Kidney (tissue), 22 donors: ENCODE measurements at places on chromosomes 11 and 22.
A peak's percentile ranks its signal among the peaks of the same experiment; 100 is the strongest.

DNA sequence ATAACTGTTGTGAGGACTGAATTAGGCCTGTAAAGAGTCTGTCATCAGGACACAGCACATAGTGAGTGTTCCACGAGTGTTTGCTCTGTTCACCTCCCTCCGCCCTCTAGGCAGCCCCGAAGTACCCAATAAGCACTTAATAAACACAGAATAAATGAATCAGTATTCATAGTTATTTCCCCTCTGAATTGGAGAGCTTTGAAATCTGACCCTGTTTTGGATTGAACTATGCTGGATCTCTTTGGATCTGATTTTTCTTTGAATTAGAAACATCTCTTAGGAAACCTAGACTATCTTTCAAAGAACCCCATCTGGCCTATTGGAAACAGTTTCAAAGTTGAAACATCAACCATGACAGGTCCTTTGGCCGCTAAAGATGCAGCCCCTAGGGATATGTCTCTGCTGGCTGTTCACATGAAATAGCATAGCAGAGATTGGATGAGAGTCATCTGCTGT is 615.5 kb downstream of the NTM start:
- H3K4me3 ChIP-seq: no peak overlapping the region
- H3K27ac ChIP-seq: no peak overlapping the region
- no peaks in the 10 kb centered on the region for H3K4me1 ChIP-seq
- H3K36me3 ChIP-seq: no peaks in the 10 kb centered on the region
- H3K27me3 ChIP-seq: no peaks in the 10 kb centered on the region

- H3K4me1 ChIP-seq: peaks cover 37% of the 10 kb centered on the region
- no peaks in the 10 kb centered on the region for H3K27me3 ChIP-seq
- H3K4me3 ChIP-seq: no peak overlapping the region
- no peak overlapping the region for H3K27ac ChIP-seq
These were observed 86.4 kb upstream of the PICALM start for GRCh38 chr11:86155200-86155844.

GRCh38 chr11:33935005-33935404 is 43.1 kb upstream of the LMO2 start:
- DNase-seq: no peak
- H3K27me3 ChIP-seq: no peaks in the 10 kb centered on the region
- no peaks in the 10 kb centered on the region for H3K36me3 ChIP-seq

- no peak overlapping the region for H3K4me3 ChIP-seq
- peaks cover 19% of the 10 kb centered on the region for H3K4me1 ChIP-seq
- H3K27ac ChIP-seq: no peak overlapping the region
- H3K27me3 ChIP-seq: no peaks in the 10 kb centered on the region
- no peaks in the 10 kb centered on the region for H3K36me3 ChIP-seq
These were observed 42.7 kb downstream of the CELF1 start for GRCh38 chr11:47510209-47510608.

DNA sequence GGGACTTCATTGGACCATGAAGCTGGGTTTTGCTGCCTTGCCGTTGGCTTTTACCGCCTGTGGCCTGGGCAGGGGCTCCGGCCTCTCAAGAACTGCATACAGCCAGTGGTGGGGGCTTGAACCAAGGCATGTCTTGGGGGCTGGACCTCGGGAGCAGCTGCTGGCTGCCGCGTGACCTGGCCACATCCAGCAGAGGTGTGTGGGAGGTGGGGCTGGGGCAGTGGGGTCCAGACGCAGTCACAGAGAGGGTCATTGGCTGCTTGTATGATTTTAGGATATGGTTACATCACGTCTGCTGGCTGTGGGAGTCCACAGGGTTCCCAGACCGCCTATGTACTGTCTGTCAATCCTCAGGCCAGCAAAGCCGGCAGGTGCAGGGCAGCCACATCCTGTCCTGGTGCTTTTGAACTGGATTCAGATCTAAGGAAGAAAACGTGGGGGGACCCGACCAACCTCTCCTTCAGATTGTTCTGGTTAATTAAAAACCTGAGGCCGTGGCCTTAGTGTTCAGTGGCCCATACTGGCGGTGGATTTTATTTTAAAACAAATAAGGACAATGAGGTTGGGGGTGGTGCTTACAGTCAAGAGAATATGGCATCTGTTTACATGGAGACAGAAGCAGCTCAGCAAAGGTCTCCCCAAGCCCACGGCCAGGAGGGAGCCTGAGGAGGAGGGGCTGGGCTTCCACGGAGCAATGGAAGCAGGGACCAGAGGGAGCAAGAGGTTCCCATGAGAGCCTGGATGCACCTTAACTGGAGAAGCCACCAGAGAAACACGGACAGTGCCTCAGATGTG is 426.0 kb downstream of the TBC1D22A start:
- H3K27me3 ChIP-seq: no peaks in the 10 kb centered on the region
- no peaks in the 10 kb centered on the region for H3K36me3 ChIP-seq
- H3K27ac ChIP-seq: no peak overlapping the region
- H3K4me1 ChIP-seq: peaks cover 6% of the 10 kb centered on the region

DNA sequence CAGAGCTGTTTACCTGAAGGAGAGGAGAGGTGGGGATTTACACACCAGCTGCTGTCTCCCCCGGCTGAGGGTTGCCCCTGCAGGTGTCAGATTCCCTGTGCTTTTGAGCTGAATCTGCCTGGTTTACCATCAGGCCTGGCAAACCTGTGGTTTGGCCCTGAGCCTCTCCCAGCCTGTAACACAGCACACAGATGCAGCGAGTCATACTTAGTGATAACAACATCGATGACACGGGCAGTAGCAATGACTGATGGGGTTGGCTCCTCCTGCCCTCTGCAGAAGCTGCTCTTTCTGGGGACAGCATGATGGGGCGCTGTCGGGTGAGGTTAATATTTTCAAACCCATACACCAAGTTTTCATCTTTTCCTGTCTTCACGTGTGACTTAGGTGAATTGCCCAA is 380.0 kb upstream of the B3GAT1 start:
- H3K36me3 ChIP-seq: no peaks in the 10 kb centered on the region
- DNase-seq: peak; percentile 40
- H3K27me3 ChIP-seq: no peaks in the 10 kb centered on the region
- no peak overlapping the region for H3K4me3 ChIP-seq
- no peak overlapping the region for H3K27ac ChIP-seq
- no peaks in the 10 kb centered on the region for H3K4me1 ChIP-seq

DNA sequence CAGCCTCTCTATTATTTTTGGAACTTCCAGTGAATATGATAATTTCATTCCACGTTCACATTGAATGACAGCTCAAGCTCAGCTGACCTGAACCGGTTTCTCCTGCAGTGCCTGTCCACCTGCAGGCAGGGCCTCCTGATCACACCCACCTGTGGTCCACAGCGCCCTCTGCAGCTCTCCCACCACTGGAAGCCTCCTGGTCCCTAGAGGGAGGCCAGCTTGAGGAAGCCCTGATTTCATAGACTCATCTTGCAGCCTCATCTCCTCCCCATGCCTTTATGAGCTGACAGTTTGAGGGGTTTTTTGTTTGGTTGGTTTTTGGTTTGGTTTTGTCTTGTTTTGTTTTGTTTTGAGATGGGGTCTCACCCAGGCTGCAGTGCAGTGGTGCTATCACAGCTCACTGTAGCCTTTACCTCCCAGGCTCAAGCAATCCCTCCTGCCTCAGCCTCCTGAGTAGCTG is 29.9 kb upstream of the MALAT1 start:
- DNase-seq: peak; percentile 78
- no peak overlapping the region for H3K27ac ChIP-seq
- no peaks in the 10 kb centered on the region for H3K27me3 ChIP-seq
- H3K4me1 ChIP-seq: no peaks in the 10 kb centered on the region
- H3K4me3 ChIP-seq: no peak overlapping the region
- no peaks in the 10 kb centered on the region for H3K36me3 ChIP-seq

GRCh38 chr11:129815596-129816461 is at the start of gene TMEM45B:
TSS of gene TMEM45B (plus strand) at chr11:129815848. CDS start at chr11:129852483, 36,635 bp downstream.
- H3K4me1 ChIP-seq: no peaks in the 10 kb centered on the region
- H3K4me3 ChIP-seq: peak within 1 kb of the TSS; percentile 38
- H3K27ac ChIP-seq: peak within 1 kb of the TSS; percentile 67

DNA sequence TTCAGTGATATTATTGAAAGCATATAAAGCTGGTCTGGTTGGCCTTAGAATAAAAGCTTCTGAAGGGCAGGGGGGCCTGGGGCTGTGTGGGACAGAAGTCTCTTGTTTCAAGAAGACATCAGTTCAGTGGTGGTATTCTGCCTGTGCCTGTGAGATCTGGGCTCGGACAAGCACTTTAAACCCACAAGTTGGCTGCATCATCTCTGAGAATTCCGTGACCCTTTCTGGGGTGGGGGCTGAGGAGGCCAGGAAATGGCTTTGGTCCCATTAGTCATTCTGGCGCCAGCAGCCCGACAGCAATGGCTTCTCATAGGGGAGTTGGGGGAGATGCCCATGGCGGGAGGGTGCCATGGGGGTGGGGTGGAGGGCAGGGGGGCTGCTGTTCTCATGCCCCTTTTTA is 104.1 kb downstream of the PKNOX2 start:
- H3K27ac ChIP-seq: no peak overlapping the region
- H3K27me3 ChIP-seq: no peaks in the 10 kb centered on the region
- peak; percentile 37 for DNase-seq
- no peaks in the 10 kb centered on the region for H3K4me1 ChIP-seq
- no peak overlapping the region for H3K4me3 ChIP-seq

DNA sequence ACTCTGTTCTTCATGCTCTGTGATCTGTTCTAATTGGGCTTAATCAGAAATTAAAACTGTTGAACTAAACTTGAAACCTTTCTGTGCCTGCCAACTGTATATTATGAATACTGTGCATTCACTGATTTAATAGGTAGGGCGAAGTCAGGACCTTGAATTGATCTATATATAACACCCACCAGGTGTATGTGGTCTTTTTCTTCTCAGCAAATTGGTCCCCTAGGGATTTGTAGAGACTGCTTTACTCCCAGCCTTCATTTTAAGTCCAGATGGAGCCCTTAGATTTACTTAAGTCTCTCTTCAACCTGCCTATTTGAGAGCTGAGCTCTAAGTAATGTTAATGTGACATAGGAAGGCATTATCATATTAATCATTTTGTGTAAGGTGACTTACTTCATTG is 257.5 kb downstream of the TMEM135 start:
- no peak overlapping the region for H3K27ac ChIP-seq
- H3K27me3 ChIP-seq: no peaks in the 10 kb centered on the region

DNA sequence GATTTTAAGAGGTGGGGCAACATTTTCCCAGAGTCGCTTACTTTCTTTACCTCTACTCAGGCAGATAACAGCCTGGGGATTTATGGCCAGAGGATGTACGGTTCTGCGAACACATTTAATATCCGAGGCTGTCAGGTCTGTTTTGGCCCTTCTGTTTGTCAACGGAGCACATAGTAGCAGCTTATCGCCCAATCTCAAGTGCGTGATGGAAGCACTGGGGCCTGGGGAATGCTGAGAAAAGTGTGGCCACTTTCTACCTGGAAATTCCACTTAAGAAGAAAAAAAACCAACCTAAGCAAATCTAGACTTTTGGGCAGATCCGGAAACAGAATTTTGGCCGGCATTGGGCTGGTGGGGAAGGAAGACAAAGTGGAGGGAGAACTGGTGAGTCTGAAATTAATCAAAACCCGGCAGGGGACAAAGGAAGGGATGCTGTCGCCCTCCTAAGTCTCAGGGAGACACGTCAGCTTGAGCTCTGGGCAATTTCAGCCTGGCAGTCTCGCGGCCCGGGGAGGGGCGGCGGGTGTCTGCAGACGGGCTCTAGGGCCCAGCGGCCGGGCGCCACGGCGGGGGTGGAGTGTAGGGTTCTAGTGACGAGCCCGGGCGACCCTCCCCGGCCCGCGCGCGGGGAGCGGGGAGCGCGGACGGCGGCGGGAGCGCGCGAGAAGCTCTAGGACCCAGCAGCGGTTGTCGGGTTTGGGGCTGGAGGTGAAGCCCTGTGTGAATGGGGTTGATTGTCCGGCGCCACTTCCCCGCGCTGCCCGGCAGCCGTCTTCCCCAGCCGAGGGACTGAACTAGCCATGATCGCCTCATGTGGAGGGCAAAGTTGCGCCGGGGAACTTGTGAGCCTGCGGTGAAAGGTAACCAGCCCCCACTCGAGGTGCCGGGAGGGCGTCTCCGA is at the start of gene AMOTL1:
Gene AMOTL1, plus strand, starts transcription at position 656 of the 901 bp plus-strand sequence. Its CDS starts 156 bp downstream, at position 812.
- H3K4me1 ChIP-seq: no peaks in the 10 kb centered on the region
- H3K27me3 ChIP-seq: no peaks in the 10 kb centered on the region
- peak within 1 kb of the TSS; percentile 84 for H3K4me3 ChIP-seq
- peak within 1 kb of the TSS; percentile 85 for H3K27ac ChIP-seq
- DNase-seq: peak; percentile 97
- H3K36me3 ChIP-seq: no peaks in the 10 kb centered on the region

DNA sequence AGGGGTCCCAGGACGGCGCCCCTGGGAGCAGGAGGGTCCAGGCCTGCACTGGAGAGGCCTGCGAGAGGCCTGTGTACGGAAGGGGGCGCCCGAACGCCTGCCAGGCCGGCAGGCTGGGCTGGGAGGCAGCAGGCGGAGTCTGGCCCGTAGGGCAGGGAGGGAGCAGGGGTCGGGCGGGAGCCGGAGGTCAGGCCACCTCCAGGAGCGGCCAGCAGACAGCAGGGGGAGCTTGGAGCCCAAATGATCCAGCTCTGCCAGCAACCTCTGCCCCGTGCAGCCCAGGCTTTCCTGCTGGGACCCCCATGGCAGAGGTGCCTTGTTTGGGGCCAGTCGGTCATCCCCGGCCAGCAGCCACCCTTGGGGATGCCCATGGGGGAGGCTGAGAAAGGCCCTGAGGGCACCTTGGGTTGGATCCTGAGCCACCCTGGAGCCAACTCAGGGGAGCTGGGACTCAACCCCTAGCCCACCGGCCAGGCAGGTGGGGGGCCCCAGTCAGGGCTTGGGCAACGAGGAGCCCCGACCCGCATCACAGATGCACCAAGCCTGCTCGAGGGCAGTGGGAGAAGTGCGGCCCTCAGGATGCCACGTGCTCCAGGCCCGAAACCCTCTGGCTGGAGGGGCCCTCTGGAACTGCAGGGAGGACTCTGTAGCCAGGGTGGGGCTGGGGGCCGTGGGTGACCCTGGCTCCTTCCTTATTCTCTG is 9.6 kb upstream of the SYT8 start:
- H3K4me3 ChIP-seq: no peak overlapping the region
- H3K36me3 ChIP-seq: no peaks in the 10 kb centered on the region
- DNase-seq: peak; percentile 80
- no peaks in the 10 kb centered on the region for H3K27me3 ChIP-seq
- no peaks in the 10 kb centered on the region for H3K4me1 ChIP-seq

GRCh38 chr22:49234459-49234858 is 593.2 kb downstream of the BRD1 start:
- H3K4me3 ChIP-seq: no peak overlapping the region
- no peaks in the 10 kb centered on the region for H3K4me1 ChIP-seq
- H3K27ac ChIP-seq: no peak overlapping the region
- H3K27me3 ChIP-seq: no peaks in the 10 kb centered on the region
- H3K36me3 ChIP-seq: no peaks in the 10 kb centered on the region
- DNase-seq: no peak

DNA sequence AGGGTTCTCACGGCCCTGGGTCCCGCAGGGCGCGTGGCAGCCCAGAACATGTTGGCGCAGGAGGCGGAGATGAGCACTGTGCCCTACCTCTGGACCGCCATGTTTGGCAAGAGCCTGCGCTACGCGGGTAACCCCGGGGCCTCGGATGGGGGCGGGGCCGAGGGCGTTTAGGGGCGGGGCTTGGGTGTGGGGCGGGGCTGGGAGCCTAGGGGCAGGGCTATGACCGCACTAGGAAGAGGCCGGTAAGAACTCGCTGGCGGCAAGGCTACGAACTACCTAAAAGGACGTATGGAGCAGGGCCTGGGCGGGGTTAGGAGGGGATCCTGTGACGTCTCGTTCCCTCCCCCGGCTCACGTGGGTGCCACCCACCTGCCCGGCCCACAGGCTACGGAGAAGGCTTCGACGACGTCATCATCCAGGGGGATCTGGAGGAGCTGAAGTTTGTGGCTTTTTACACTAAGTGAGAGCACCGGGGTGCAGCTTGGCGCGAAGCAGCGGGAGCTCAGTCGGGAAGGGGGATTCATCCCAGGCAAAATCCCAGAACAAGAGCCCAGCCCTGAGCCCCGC is 2.8 kb upstream of the LZTR1 start:
- peak; percentile 91 for DNase-seq
- H3K4me1 ChIP-seq: peaks cover 29% of the 10 kb centered on the region
- H3K27me3 ChIP-seq: no peaks in the 10 kb centered on the region
- H3K27ac ChIP-seq: no peak overlapping the region
